ENCODE measurements at places on chromosomes 7 and 10.

- no peak for DNase-seq
Observed at GRCh38 chr7:132789281-132789680, 213.0 kb upstream of the PLXNA4 start.

- no peak for DNase-seq
Observed at GRCh38 chr10:16685551-16685950, 131.7 kb downstream of the RSU1 start.

GRCh38 chr7:112001091-112001826, 204.9 kb downstream of the DOCK4 start:
- no peak for DNase-seq

GRCh38 chr10:119189811-119190282, 11.2 kb upstream of the PRDX3 start:
- DNase-seq: no peak

- no peak for DNase-seq
Observed at GRCh38 chr7:45176886-45177731, 19.5 kb downstream of the RAMP3 start.

DNA sequence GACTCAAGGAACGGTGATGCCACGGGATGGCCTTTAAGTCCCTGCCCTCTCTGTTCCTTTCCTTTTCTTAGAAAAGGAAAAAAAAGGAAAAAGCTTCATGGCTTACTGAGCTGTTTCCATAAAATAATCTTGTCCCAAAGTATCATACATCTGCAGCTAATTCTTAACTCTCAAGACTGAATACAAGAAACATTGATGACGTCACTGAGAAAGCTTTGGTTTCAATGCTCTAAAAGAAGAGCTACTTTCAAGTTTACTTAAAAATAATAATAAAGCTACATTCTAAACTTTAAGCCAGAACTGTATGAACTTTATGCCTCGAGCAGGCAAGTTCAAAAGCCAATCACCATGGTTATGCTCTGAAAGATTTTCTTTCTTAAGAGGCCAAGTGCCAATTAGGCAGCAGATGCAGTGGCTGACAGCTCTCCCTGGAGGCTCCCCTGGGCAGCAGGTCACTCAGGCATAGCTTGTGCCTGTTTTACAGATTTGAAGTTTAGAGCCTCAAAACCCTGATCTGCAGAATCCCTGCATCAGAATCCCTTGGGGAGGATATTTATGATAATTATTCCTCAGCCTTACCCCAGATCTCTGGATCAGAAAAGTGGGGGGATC, 165.0 kb downstream of the CHN2 start:
- peak; percentile 62 for DNase-seq

DNA sequence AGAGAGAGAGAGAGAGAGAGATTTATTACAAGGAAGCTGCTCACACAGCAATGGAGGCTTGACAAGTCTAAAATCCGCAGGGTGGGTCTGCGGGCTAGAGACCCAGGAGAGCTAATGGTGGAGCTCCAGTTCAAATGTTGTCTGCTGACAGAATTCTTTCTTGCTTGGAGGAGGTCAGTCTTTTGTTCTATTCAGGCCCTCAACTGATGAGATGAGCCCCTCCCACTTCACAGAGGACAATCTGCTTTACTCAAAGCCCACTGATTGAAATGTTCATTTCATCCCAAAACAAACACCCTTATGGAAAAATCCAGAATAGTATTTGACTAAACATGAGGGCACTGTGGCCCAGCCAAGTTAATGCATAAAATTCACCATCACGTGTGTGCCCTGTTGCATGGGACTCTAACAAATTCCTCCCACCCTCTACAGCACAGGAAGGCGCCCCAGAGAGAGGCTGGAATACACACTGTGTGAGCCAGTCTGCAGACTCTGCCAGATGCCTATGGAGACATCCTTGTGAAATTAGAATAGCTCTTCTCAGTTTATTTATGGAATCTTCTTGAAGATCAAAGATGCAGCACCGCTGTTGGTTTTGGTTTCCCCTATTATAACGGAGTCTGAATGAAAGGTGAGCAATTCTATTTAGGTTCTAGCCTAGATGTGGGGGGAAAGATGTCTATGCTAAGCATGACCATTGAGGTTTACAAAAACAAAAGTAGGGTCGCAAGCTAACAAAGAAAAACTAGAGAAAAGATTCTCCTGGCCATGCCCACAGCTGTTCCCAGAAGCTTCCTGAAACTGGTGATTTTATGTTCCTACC, 123.0 kb upstream of the SFMBT2 start:
- no peak for DNase-seq

All from SK-N-DZ (cell line).